ENCODE measurements at places on chromosomes 3 and 15. TPM values are rescaled to one million over a fixed set of nuclear protein-coding genes. Genes with fewer than 3 reads are reported as not detected.
A peak's percentile ranks its signal among the peaks of the same experiment; 100 is the strongest.

Gene GOLGA8J
- total RNA-seq, result not detected

Gene ZDHHC19
- total RNA-seq, result 1.2 TPM

Gene SERPINI2
- not detected for total RNA-seq

Gene IGSF11
- 8.2 TPM for total RNA-seq

Gene IL12A
- not detected for total RNA-seq

Gene ONECUT1
- total RNA-seq, result 48.9 TPM

- no peak for DNase-seq
- H3K4me1 ChIP-seq, result no peaks in the 10 kb centered on the region
- no peaks in the 10 kb centered on the region for H3K36me3 ChIP-seq
- H3K4me3 ChIP-seq, result no peak overlapping the region
- no peaks in the 10 kb centered on the region for H3K27me3 ChIP-seq
- no peak overlapping the region for H3K27ac ChIP-seq
These were observed 87.2 kb upstream of the PPIB start for GRCh38 chr15:64249883-64250575.

- H3K36me3 ChIP-seq, result no peaks in the 10 kb centered on the region
- H3K27me3 ChIP-seq, result no peaks in the 10 kb centered on the region
- no peak overlapping the region for H3K4me3 ChIP-seq
- H3K4me1 ChIP-seq, result no peaks in the 10 kb centered on the region
- no peak overlapping the region for H3K27ac ChIP-seq
These were observed 171.5 kb downstream of the IL5RA start for GRCh38 chr3:2938711-2939110.

DNA sequence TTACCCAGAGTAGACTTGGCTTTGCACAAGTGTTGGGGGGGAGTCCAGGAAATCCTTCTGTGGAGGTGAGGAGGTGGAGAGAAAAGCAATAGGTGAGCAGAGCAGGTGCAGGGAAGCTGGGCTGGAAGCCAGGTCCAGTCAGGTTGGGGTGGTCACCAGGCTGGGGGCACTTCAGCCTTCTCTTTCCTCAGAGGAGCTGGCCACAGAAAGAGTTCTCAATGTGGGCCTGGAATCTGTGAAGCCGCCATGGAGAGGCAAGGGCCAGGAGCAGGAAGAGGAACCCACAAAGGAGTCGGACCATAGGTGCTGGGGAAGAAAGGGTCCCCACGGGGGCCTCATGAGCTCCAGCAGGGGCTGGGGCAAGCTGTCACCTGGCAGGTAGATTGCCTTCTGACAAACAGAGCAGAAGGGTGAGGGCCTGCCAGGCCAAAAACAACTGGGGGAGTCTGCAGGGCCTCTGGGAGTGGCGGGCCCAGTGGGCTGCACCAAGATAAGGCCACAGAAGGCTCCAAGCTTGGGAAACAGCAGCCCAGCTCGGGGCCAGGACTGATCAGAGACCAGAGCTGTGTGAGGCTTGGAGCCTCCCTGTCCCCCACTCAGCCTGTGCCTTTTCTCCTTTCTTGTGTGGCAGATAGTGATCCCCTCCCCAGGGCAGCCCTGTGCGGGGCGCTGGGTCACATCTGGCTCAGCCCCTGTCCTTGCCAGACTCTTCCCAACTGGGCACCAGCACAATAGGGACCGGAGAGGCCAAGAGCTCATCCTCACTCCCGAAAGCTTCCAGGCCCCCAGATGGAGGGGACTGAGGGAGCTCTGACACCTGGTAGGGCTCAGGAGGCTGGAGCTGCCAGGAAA lies 53.0 kb upstream of the FGD5 start:
- no peaks in the 10 kb centered on the region for H3K36me3 ChIP-seq
- H3K27ac ChIP-seq, result no peak overlapping the region
- H3K4me1 ChIP-seq, result no peaks in the 10 kb centered on the region
- peaks cover 17% of the 10 kb centered on the region for H3K27me3 ChIP-seq
- H3K4me3 ChIP-seq, result no peak overlapping the region

- H3K27ac ChIP-seq, result peak overlapping the region; percentile 98
- H3K4me1 ChIP-seq, result peaks cover 29% of the 10 kb centered on the region
These were observed 58.8 kb downstream of the CLASP2 start for GRCh38 chr3:33658991-33659848.

DNA sequence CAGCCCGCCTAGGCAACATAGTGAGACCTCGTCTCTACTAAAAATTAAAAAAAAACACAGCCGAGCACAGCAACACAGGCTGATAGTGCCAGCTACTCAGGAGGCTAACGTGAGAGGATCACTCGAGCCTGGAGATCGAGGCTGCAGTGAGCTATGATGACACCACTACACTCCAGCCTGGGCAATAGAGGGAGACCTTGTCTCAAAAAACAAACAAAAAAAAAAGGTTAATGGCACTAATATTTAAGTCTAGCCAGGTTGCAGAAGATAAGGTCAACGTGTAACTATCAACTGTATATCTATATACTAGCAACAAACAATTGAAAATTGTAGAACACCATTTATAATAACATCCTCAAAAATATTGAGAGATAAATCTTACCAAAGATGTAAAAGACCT lies 75.1 kb downstream of the MYO9A start:
- no peaks in the 10 kb centered on the region for H3K36me3 ChIP-seq
- H3K4me3 ChIP-seq, result no peak overlapping the region
- H3K27me3 ChIP-seq, result no peaks in the 10 kb centered on the region
- no peak overlapping the region for H3K27ac ChIP-seq
- DNase-seq, result no peak

- H3K36me3 ChIP-seq, result peaks cover 4% of the 10 kb centered on the region
- peak; percentile 63 for DNase-seq
- peaks cover 7% of the 10 kb centered on the region for H3K4me1 ChIP-seq
- no peak overlapping the region for H3K27ac ChIP-seq
- no peaks in the 10 kb centered on the region for H3K27me3 ChIP-seq
- H3K4me3 ChIP-seq, result no peak overlapping the region
These were observed 170.5 kb upstream of the PROK2 start for GRCh38 chr3:71955240-71956068.

- H3K27ac ChIP-seq, result no peak overlapping the region
- H3K27me3 ChIP-seq, result no peaks in the 10 kb centered on the region
- peaks cover 4% of the 10 kb centered on the region for H3K36me3 ChIP-seq
- no peaks in the 10 kb centered on the region for H3K4me1 ChIP-seq
- no peak for DNase-seq
These were observed 324.0 kb downstream of the DIPK2A start for GRCh38 chr3:144295613-144296012.

DNA sequence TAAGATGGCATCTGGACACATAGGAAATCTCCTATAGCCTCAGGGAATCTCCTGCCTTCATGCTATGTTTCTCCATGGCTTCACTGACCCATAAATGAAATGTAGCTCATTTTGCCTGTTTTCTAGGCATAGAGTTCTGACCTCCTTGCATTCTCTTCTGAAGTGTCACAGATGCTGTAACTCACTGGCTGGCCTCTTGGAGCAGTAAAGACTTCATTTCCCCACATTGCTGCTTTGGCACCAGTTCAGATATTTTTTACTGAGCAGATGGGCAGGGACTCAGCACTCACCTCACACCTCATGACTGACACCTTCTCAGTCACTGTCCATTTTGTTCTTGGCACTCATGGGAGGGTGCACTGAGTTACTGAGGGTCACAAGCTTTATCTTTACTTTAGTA lies 286.7 kb upstream of the TGFBR2 start:
- no peaks in the 10 kb centered on the region for H3K36me3 ChIP-seq
- H3K4me3 ChIP-seq, result no peak overlapping the region
- H3K27me3 ChIP-seq, result peaks cover 2% of the 10 kb centered on the region

GRCh38 chr3:9222956-9223639 lies 26.3 kb downstream of the SRGAP3 start:
- H3K4me3 ChIP-seq, result no peak overlapping the region
- peaks cover 10% of the 10 kb centered on the region for H3K36me3 ChIP-seq
- no peak for DNase-seq

DNA sequence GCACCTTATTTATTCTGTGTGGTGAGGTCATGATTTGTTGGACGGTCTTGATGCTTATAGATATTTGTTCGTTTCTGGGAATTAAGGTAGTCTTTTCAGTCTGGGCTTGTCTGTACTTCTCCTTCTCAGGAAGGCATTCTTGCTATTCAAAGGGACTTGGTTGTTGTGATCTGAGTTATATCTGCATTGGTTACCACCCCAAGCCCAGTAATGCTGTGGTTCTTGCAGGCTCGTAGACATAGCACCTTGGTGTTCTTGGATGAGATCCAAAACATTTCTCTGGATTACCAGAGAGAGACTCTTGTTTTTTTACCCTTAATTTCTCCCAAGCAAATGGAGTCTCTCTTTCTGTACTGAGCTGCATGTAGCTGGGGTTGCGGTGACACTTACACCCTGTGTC lies 128.0 kb upstream of the CBLB start:
- DNase-seq, result no peak
- peaks cover 15% of the 10 kb centered on the region for H3K36me3 ChIP-seq
- no peak overlapping the region for H3K27ac ChIP-seq
- H3K27me3 ChIP-seq, result no peaks in the 10 kb centered on the region

- DNase-seq, result no peak
- H3K4me3 ChIP-seq, result no peak overlapping the region
- no peaks in the 10 kb centered on the region for H3K4me1 ChIP-seq
- H3K27me3 ChIP-seq, result no peaks in the 10 kb centered on the region
- no peaks in the 10 kb centered on the region for H3K36me3 ChIP-seq
- no peak overlapping the region for H3K27ac ChIP-seq
These were observed 24.3 kb upstream of the FBXL22 start for GRCh38 chr15:63572749-63573464.
